Renal cortex interstitium (tissue), 15 donors: ENCODE measurements at places on chromosomes 5 and 9. TPM values are rescaled to one million over a fixed set of nuclear protein-coding genes. Genes with fewer than 3 reads are reported as not detected.

GRCh38 chr5:39149966-39150365, 69.4 kb downstream of the FYB1 start:
- DNase-seq: no peak

DNA sequence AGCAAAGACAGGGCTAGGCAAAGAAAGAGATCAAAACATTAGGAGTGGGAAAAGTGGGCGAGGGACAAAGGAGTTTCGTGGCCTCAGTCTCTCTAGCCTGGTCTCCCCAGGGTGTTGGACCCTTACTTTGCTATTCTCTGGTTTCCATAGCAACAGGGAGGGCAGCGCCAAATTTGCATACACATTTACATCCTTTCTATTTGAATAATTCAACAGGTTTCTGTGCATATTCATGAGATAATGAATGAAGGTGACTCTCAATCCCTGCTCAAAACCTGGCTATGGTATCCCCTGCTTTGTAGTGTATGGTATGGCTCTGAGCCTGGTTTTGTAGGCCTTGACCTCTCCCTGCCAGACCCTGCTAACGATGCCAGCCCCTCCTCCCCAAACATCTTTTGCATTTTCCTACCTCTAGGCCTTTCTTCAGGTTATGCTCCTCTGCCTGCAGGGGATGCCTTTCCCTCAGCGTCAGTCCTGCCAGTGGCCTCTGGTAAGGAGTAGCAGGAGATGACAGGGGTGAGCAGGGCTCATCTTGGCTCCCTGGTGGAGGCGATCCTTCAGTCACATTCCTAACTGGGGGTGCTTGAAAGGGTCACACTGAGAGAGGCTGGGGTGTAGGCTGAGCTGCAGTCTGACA, 9.8 kb downstream of the RPP25L start:
- DNase-seq: no peak

DNA sequence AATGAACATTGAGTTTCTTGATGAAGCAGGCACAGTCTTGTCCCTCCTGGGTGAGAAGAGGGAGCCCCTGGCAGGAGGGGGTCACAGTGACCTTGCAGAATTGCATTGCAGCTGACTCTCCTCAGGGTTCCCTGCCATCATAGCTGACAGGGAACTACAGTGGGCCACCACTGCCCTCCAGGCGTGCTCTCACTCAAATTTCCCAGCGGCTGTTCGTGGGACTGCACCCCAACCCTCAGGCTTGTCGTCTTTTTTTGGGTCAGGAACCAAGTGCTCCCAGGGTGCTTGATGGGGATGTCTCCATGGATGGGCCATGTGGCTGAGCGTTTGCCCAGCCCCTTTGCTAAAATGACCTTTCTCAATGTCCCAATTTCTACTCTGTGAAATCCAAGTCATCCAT, 215.8 kb downstream of the MELK start:
- no peak for DNase-seq

- DNase-seq: no peak
Measured at GRCh38 chr5:65943771-65944170, 17.4 kb downstream of the ERBIN start.

GRCh38 chr5:158988987-158989730, 110.6 kb downstream of the EBF1 start:
- no peak for DNase-seq

DNA sequence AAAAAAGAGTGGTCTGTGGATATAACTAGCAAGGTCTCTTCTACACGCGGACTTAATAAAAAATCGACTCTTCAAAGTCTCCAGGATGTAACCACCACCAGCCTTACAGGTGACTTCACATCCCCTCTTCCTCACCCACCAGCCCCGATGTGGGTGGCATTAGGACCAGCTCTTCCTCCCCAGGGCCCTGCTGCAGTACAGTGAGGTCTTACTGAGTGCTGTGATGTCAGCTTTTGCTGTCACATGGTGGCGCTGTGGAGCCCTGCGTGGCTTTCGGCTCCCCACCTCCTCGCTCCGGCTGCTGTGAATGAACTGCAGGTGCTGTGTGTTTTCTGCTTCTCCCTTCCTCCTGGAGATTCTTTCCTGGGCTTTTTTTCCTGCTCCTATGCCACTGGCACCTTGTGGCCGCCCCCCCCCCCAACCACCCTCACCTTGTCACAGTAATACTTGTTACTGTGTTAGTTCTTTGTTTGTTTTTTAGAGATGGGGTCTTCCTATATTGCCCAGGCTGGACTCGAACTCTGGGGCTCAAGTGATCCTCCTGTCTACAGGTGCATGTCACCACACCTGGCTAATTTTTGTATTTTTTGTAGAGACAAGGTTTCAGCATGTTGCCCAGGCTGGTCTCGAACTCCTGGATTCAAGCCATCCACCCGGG, 15.8 kb upstream of the RAPGEF1 start:
- DNase-seq: peak; percentile 79

DNA sequence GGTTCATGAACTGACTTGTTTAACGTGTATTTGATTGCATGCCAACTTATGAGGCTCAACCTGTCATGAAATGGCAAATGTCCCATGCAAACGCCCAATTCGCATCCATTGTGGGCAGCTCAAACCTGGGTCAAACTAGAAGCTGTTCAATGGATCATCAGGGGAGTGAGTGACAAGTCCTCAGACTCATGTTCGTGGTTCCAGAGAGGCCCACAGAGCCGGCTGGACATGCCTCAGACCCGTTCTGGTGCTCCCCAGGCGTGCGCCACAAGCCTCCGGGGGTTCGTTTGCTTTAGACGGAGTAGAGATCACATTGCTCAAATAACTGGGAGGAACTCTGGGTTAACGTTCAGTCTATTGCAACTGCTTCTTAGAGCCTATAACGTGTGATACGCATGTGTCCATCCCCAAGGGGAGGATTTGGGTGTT, 15.0 kb downstream of the GFI1B start:
- no peak for DNase-seq

The DOLK gene
- polyA plus RNA-seq: 14.2 TPM

The EMB gene
- 4.4 TPM for polyA plus RNA-seq

The CCNO gene
- 7.1 TPM for polyA plus RNA-seq

The VCAN gene
- polyA plus RNA-seq: 310 TPM

The IGFBPL1 gene
- 1.4 TPM for polyA plus RNA-seq

The CD274 gene
- polyA plus RNA-seq: 0.80 TPM
